ENCODE measurements at places on chromosomes 3 and 15.

GRCh38 chr15:67091071-67091979, 25.9 kb downstream of the SMAD3 start:
- peak; percentile 76 for DNase-seq

DNA sequence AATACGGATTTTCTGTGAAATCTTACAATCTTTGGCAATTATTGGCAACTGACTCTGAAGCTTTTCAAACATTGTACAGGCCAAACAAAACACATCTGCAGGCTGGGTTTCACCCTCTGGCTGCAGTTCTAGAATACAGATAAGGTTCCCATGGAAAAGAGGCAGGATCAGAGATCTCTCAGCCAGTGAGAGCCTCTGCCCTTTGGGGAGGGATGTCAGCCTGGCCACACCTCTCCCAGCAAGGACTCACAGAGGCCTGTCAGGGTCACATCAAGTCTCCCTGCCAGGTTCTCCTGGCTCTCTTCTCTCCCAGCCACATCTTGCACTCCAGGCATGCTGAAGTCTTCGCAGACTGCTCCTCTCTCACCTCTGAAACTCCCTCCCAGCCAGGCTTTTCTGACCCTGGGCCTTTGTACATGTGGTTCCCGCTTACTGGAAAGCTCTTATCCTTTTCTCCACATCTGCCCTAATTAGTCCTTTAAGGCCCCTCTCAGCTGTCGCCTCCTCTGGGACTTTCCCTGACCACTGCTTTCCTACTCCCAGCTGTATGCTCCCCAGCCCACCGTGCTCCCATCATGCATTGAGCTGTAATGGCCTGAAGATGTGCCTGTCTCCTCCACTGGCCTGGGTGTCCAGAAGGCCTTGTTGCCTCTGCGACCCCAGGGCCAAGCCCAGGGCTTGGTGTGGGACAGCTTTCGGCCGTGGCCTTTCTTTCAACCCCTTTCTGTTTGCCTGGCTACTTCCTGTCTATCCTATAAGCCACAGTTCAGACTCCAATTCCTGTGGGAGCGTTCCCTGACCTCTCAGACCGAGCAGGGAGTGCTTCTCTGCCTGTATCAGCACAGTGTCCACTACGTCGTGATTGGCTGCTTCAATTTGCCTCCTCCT, 4.3 kb downstream of the RBP1 start:
- DNase-seq = no peak

GRCh38 chr3:116440196-116440595, 5.1 kb downstream of the LSAMP start:
- no peak for DNase-seq

DNA sequence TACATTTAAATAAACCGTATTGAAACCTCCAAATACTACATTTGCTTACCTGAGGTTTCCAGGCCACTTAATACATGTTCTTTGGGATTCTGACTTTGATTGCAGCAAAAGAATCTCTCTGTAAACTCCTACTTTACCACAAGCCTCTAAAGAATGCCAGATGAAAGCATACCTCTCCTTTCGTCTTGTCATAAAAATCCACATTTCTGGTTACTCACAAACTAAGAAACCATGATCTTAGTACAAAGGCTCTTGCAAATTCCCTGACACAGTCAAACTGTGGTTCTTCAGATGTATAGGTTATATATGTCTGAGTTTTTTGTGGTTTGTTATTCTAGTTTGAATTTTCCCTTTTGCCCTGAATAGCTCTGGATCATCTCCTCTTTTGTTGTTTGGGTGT, 188.4 kb downstream of the RAP2B start:
- DNase-seq = no peak

GRCh38 chr3:12891985-12892839, 50.8 kb upstream of the RPL32 start:
- no peak for DNase-seq

DNA sequence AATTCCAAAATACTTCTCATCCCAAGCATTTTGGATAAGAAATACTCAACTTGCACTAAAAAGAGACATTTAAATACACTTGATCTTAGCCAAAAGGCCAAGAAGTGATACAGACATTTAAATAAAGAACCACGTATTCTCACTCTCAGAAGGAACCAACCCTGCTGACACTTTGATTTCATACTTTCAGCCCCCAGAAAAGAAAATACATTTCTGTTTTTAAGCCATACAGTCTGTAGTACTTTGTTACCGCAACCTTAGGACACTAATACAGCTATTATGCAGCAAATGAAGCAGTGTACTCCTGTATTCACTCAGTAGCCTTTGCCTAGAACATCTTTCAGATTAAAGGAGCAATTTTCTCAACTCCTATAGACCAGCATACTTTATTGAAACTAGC, 86.7 kb downstream of the TBC1D5 start:
- no peak for DNase-seq

GRCh38 chr15:85289677-85290365, 90.6 kb upstream of the AKAP13 start:
- no peak for DNase-seq

GRCh38 chr3:53668872-53669271, 174.5 kb downstream of the CACNA1D start:
- no peak for DNase-seq

DNA sequence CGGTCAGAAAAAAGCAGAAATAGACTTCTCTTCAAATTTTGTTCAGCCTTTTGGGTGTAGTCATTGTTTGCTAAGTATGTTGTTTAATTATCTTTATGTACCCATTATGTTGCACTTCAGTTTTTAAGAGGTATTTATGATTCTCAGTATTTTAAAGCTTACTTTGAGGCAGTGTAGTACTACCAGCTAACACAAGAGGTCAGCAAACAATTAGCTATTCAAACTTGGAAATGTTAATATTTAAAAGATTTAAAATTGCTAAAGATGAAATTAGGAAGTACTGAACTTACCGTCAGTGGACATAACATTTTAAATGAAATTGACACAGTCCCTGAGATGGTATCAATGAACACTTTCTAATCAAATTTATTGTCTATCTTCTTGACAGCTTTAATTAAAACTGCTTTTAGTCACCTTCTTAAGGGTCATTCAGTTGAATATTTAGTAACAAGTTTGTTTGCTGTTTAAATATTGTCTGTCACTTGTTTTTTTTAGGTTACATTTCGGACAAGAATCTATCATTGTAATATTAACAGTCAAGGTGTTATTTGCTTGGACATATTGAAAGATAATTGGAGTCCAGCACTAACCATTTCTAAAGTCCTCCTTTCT, 28.1 kb downstream of the NKIRAS1 start:
- no peak for DNase-seq

DNA sequence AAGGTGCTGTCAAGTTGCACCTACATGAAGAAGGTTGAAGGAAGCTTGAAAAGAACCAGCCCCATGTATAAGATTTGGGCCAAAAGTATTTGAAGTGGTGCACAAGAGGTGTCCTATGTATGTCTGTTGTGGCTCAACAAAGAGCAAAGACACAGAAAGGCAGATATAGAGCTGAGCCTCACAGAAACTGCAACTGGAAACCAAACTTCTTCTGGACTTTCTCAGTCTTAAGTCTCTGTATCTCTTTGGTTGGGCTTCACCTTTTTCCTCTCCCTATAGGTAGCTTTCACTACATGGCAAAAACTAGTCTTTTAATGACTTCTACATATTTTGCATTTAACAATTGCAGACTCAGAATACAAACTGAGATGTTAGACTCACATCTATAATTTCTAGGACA, 8.8 kb upstream of the CMC1 start:
- no peak for DNase-seq

DNA sequence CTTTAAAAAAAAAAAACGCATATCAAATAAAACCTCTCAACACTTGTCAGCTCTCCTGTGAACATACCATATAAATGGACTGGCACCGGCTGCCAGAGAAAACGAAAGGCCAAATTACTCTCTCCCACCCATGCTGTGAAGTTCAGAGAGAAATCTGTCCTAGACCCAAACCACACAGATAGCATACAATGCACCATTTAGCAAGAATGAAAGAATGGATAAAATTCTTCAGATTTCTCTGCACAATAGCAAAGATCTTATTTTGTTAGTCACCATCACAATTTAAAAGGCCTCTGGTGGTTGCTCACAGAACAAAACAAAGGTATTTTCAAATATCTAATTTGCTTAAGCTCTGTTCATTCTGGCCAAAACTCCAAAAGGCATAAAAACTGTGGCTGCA, 93.9 kb upstream of the BHLHE40 start:
- no peak for DNase-seq

DNA sequence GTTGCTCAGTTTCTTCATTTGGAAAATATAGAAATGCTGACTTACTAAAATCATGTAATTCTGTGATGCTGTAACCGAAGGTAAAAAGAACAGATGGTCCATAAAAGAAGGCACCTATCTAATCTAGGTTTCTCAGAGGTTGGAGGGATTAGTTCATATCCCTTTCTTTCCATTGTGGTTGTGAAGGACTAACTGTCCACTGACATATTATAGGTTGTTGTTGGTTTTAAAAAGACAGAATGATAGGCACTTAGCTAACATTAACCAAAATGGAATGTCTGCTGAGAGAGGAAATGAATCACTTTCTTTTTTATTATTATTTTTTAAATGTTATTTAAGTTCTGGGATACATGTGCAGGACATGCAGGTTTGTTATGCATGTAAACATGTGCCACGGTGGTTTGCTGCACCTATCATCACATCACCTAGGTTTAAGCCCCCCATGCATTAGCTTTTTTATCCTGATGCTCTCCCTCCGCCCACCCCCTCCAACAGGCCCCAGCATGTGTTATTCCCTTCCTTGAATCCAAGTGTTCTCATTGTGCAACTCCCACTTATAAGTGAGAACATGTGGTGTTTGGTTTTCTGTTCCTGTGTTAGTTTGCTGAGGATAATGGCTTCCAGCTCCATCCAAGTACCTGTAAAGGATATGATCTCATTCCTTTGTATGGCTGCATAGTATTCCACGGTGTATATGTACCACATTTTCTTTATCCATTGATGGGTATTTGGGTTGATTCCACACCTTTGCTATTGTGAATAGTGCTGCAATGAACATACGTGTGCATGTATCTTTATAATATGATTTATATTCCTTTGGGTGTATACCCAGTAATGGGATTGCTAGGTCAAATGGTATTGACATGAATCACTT, 45.8 kb downstream of the ALDH1A2 start:
- no peak for DNase-seq
